ENCODE measurements at places on chromosomes 4 and X.

DNA sequence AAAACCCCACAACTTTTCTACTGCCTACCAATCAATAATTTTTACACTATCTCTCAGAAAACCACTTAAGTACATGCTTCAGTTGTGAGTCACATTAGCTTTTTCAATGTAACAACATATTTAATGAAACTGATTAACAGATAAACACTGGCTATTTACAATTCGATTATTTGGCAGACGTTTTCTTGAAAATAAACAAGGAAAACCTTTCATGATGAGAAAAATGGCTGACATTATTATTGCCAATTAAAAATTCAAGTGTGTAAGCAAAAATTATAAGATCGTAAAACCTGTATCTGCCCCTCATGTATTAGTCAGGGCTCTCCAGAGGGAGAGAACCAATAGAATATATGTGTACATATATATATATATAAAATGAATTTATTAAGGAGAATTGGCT is 1555.5 kb upstream of the IGFBP7 start:
- no peak for DNase-seq

- DNase-seq, result peak; percentile 72
Observed at GRCh38 chr4:1192493-1193205, 20.3 kb upstream of the SPON2 start.

- peak; percentile 83 for DNase-seq
Observed at GRCh38 chr4:94559351-94559806, 107.6 kb downstream of the PDLIM5 start.

GRCh38 chrX:75781611-75782010 is 3.4 kb downstream of the MAGEE2 start:
- DNase-seq, result no peak

- DNase-seq, result no peak
Observed at GRCh38 chrX:111646515-111646914, 34.5 kb upstream of the ALG13 start.

- no peak for DNase-seq
Observed at GRCh38 chr4:120939693-120940092, 17.2 kb upstream of the PRDM5 start.

GRCh38 chrX:154730253-154730891 is 20.5 kb downstream of the GAB3 start:
- DNase-seq, result no peak

DNA sequence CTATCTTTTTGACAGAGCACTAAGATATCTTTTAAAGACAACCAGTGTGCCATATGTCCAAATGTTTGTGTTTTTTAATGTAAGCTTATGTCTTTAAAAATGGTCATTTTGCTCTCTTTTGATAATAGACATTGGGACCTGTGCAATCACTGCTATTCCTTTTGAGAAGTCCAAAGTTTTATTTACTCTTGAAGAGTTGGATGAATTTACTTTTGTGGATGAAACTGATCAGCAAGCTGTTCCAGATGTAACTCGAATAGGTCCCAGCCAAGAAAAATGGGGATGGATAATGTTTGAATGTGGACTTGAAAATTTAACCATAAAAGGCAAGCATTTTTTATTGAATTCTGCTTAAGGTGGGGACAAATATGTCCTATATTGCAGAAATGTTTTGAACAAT is 97.2 kb downstream of the BLTP1 start:
- DNase-seq, result no peak

GRCh38 chr4:17066972-17067371 is 168.5 kb upstream of the LDB2 start:
- peak; percentile 36 for DNase-seq

- peak; percentile 66 for DNase-seq
Observed at GRCh38 chr4:10063544-10064300, 42.4 kb upstream of the SLC2A9 start.

GRCh38 chr4:104589264-104589868 is 94.7 kb upstream of the CXXC4 start:
- no peak for DNase-seq

- DNase-seq, result no peak
Observed at GRCh38 chr4:139458543-139458942, 4.6 kb downstream of the RAB33B start.

- DNase-seq, result no peak
Observed at GRCh38 chrX:103092942-103093341, at the start of gene NXF3. Gene NXF3, minus strand, starts transcription at chrX:103093143. Its CDS starts 120 bp downstream, at chrX:103093023.

GRCh38 chr4:134727696-134728095 is 526.1 kb upstream of the PABPC4L start:
- DNase-seq, result no peak
